ENCODE measurements at places on chromosomes 1 and 21.

DNA sequence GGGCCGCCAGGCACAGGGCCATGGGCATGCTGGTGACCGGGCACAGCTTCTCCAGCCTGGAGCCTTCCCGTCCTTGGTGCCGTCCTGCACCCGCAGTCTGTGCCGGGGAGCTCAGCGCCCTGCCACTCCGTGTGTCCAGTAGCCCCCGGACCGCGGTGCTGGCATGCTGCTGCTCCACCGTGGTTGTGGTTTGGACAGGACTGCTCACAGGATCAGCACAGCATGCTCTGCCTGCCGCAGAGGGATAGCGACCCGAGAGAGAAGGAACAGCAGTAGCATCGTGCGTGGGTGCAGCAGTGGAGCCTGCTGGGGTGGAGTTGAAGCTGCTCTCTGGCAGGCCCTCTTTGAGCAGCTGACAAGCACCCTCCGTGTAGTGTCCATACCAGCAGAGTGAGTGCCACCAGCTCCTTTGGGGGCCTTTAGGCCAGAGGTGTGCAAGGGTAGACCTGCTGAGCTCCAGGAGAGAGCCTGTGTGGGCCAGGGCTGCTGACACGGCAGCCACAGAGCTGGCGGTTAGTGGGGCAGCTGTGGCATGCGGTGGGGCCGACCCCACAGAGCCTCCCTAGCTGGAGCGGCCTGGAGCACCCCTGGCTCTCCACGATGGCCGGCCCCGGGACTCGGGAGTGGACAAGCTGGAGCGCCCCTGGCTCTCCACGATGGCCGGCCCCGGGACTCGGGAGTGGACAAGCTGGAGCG is 6.4 kb upstream of the PCBP3 start:
- no peak for DNase-seq

DNA sequence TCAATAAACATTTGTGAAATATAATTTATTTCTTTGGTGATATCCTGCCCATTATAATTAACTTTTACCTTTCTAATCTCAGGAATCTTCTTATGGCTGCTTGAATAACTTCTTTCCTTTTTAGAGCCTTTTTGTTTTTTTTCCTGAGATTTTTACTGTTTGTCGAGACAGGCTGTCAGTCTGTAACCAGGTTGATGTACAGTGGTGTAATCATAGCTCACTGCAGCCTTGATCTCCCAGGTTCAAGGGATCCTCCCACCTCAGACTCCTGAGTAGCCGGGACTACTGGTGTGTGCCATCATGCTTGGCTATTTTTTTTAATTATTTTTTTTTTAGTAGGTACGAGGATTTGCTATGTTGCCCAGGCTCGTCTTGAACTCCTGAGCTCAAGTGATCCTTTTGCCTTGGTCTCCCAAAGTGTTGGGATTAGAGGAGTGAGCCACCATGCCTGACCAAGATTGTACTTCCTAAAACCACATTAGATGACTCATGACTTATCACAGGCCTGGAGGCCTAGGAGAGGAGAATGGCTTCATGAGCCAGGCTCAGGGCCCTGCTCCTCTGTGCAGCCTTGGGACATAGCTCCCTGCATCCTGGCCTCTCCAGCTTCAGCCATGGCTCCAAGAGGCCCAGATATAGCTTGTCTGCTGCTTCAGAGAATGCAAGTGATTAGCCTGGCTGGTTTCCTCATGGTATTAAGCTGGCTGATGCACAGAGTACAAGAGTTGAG is 48.6 kb downstream of the CTH start:
- DNase-seq: no peak

DNA sequence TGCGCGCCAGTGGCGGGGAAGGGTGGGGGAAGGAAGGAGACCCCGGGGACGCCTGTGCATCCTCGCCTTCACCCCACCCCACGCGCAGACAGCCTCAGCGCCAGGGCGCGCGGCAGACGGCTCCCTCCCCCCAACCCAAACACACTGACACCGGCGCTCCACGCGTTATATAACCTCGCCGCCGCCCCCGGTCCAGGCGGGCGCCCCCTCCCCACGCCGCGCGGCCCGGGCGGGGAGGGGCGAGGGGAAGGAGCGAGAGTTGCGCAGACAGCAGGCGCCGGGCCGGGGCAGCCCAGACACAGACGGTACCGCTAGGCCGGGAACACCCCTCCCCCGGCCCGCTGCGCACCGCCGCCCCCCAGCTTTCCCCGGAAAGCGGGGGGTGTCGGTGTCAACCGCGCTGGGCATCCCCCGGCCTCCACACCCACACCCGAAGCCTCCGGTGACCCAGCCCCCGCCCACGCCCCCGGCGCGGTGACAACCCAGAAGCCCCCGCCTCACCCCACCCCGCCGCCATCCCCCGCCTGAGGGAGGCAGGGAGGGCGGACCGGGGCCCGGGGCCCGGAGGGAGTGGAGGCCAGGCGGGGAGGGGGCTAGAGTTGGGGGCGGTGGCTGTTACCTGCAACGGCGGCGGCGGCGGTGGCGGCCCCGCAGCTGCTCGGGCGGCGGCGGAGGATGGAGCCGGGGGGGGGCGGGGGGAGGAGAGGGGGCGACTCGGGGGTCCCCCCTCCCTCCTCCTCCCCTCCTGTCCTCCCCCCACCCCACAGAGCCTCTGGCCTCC is 432 bp downstream of the AKT3 start:
- peak; percentile 1 for DNase-seq

GRCh38 chr1:21317035-21317689 is 26.9 kb upstream of the ECE1 start:
- no peak for DNase-seq

GRCh38 chr1:50846224-50846839 is 113.7 kb downstream of the FAF1 start:
- DNase-seq: no peak

DNA sequence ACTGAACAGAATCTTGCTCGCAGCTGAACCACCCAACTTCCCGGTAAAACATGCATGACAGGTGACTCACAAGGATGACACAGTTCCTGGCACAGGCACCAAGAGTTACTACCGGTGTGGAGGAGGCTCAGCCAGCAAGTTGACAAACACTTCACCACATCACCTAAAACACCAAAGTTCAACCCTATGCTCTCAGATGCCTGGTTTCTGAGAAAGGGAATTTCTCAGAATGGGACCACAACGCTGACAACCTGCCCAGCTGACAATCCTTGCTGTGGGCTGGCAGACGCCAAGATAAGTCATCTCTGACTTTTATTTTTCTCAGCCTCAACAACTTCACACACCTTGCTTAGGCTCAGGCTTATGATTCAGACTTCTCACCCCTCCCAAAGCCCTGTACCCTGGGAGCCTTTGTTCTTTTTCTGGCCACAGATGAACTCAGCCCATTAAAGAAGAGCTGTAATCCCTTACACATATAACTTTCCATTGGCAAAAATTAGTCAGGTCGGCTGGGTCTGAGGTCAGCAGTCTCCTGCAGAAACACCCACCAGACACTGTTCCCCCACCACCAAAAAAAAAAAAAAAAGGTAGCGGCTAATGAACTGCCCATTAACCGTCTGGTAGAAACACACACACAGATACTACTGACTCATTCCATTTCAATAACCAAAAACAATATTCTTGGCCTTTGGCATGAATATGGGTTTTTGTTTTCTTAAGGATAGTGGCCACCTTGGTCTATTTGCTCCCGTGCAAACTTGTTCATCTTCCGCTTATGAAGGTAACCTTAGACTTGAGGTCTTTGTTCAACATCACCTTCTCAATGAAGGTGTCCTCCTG is 10.8 kb upstream of the TIAM1 start:
- no peak for DNase-seq

DNA sequence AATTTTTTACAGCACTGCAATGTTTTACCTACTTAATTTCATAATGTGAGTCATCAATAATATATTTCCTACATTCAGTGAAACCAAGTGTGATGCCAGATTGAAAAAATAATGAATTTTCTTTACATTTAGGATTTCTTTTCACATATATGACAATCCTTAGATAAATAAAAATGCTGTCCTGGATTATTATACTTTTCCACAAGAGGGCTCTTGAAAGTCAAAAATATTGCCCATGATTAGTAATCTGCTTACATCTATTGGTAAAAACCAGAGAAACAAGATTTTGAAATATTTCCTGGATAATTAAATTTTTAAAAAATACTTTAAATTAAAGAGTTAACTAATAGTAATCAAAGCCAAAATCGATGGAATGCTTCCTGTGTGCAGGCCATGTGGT is 86.8 kb upstream of the PLPPR4 start:
- no peak for DNase-seq

GRCh38 chr1:117702654-117703053 is 96.8 kb downstream of the TENT5C start:
- DNase-seq: no peak

DNA sequence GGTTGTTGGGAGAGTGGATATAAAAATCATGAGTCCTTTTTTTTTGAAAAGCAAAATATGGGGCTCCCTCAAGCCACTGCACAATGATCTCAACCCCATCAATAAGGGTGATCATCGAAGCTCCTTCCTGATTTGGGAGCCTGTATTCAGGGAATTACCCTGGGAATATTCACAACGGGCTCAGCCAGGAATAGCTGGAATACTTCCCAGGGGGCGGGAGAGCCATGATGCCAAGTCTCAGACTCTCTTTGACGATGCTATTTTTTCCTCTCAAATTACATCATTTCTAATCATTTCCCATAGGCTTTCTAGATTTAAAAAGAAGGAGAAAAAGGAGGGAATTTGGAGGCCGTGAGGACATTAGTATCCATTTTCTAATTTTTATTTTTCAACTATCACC is 18.4 kb downstream of the OLIG1 start:
- no peak for DNase-seq

GRCh38 chr1:32904797-32905196 is 3.6 kb upstream of the TMEM54 start:
- DNase-seq: no peak

GRCh38 chr1:178768423-178768822 is 43.4 kb downstream of the RALGPS2 start:
- no peak for DNase-seq

- DNase-seq: no peak
Measured at GRCh38 chr1:216700779-216701178, 22.4 kb downstream of the ESRRG start.

Measured in NCI-H187 (cell line).